ENCODE measurements at places on chromosomes 16 and 17.

- DNase-seq = no peak
These were observed 281.0 kb upstream of the FOXF1 start for GRCh38 chr16:86229283-86229682.

GRCh38 chr17:81977211-81977808 is at the start of gene ASPSCR1:
ASPSCR1 (plus strand) TSS chr17:81977629; CDS start chr17:81977647, 18 bp downstream.
- DNase-seq = peak; percentile 95

DNA sequence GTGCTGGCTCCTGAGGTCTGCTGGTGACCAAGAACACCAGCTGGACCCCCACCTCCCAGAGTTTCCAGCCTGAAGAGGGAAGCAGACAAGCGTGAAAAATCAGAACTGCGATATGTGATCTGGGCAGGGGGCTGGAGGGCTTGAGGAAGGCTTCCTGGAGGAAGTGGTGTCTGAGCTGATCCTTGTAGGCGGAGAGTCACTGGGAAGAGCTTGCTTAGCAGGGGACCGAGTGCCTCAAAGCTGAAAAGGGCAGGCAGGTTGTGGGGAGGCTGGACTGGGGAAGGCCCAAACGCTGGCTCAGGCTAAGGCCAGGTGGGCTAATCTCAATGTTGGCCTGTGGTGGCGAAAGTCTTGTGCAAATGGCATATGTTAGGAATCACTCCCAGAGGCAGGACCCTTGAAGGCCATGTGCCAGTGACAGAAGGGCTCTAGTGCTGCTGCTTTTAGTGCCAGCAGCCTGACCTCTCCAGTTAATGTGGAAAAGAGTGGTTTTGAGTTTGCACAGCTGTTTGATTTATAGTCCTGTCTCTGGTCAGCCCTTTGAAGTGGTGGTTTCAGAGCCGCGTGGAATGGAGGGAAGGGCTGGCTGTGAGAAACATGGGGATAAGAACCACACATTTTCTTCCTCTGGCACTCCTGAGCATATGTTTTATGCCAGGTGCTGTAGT is 85.3 kb upstream of the LGALS9 start:
- no peak for DNase-seq

DNA sequence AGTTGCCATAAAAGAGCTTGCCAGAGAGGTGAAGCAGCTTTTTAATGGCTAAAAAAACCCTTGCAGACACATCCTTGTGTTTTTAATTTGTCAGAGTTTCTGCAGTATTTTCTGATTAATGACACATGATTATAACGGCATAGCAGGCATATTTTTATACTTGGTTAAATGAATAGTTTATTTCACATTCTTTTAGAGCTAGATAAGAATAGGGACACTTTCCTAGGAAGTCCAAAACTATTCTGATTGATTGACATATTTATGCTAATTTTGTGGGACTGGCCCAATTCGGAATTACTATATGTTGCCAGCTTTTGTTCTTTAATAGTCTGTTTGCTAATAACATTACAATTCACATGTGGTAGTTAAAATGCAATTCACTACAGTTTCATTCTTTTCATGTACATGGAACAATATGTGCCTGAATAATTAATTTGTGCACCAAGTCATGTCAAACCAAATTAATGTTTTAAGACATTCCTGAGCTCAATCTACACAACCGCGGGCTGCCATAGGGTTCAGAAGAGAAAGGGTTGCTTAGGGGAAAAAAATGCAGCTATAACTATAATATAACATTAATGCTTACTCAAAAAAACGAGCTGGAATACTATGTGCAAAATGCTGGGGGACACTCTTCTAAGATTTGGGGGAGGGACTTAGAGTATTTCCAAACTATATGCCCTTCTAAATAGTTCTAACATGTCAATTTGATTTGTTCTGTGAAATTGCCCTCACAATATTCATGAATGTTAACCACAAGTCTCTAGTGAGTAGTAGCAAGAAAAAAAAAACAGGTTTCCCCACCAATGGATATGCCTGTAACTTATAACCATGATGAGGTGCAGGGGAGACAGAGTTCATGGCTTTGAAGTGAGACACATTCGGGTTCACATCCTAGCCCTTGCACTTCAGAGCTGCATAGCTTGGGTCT is 305.4 kb downstream of the CEP112 start:
- DNase-seq = no peak

GRCh38 chr16:50597563-50598255 is 49.5 kb downstream of the NKD1 start:
- no peak for DNase-seq

GRCh38 chr16:85570213-85570734 is 42.8 kb upstream of the GSE1 start:
- no peak for DNase-seq

GRCh38 chr17:13996748-13997147 is 72.6 kb upstream of the COX10 start:
- no peak for DNase-seq

GRCh38 chr16:75029854-75030253 is 31.0 kb downstream of the ZNRF1 start:
- no peak for DNase-seq

DNA sequence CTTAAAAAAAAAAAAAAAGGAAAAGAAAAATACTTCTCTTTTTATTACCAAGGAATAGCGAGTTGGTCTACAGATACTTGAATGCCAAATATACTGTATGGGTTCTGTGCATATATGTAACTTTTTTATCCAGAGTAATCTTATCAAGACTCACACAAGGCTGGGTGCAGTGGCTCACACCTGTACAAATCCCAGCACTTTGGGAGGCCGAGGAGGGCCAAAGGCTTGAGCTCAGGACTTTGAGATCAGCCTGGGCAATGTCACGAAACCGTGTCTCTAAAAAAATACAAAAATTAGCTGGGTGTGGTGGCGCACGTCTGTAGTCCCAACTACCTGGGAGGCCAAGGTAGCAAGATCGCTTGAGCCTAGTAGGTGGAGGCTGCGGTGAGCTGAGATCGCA is 137.4 kb upstream of the TMEM97 start:
- DNase-seq = no peak

- no peak for DNase-seq
These were observed 445.6 kb upstream of the CA10 start for GRCh38 chr17:52604105-52604504.

- no peak for DNase-seq
These were observed 13.7 kb downstream of the AP1G1 start for GRCh38 chr16:71794943-71795342.
